ENCODE measurements at places on chromosomes 1 and 21.

- no peak for DNase-seq
Measured at GRCh38 chr1:223750730-223751570, 38.6 kb downstream of the CAPN2 start.

GRCh38 chr1:147515045-147515869 lies 26.0 kb upstream of the BCL9 start:
- DNase-seq = no peak

DNA sequence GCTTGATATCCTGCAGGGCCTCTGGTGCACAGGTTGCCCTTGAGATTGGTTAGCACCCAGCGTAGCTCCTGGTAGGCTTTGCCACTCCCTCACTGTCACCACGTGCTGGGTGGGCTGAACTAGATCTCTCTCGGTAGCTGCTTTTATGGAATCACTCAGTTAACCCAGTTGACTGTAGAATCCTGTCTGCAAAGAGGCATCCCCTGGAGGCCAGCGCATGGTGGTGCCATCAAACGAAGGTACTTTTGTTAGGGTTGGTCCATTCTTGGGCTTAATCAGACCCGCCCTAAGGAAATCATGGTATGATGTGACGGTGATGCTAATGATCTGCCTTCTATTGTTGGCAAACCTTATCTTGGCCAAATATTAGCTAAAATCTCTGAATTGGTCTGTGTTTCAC lies 153.4 kb downstream of the GALNT2 start:
- no peak for DNase-seq

DNA sequence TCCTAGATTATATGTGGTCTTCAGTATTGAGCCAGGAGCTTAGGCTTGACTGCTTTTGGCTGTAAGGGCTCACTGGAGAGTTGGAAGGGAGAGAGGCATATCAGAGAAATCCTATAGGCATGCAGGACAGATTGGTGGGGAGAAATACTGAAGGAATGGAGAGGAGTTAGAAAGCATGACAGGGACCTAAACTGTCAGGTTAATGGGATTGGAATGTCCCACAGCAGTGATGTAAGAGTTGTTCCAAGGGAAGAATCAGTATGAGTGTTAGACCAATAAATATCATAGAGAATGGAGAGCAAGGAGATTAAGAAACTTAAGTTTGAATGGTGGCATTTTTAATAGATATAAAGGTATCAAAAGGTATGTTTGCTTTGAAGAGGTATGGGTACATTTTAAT lies 39.7 kb downstream of the SLC35A3 start:
- DNase-seq = no peak

DNA sequence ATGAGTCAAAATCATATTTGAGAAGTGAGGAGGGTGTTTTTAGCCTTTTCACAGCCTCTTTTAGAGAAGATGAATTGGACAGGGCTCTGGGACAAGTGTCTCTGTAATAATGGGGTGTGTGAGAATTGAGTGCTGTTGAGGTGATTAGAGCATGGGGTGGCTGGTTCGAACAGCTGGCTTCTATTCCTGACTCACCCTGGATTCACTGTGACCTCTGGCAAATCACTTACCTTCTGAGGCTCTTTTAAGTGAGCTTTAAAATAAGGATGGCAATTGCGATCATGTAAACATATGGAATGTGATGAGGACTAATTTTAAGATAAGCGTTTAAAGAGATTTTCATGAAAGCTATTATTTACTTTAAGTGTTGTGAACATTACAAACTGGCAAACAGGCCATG lies 243.4 kb downstream of the ADGRL2 start:
- no peak for DNase-seq

- no peak for DNase-seq
Measured at GRCh38 chr21:45341779-45342178, 54.1 kb upstream of the POFUT2 start.

GRCh38 chr1:29517251-29518086 lies 281.1 kb downstream of the PTPRU start:
- no peak for DNase-seq

DNA sequence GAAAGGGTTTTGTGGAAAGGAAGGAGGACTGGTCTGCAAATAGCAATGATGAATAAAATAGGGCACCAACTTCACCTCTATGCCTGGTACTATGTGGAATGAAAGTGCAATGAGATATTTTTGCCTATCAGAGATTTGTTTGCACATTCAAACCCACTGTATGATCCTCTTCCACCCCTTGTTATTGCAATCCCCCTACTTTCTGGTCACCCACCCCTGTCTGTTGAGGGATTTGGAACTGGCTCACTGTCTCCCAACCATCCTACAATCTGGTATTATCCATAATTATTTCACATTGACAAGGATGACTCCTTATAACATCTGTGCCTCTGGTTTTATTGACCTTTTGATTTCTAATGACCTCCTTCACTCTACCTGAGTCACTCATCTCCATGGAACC lies 42.4 kb downstream of the CD55 start:
- no peak for DNase-seq

DNA sequence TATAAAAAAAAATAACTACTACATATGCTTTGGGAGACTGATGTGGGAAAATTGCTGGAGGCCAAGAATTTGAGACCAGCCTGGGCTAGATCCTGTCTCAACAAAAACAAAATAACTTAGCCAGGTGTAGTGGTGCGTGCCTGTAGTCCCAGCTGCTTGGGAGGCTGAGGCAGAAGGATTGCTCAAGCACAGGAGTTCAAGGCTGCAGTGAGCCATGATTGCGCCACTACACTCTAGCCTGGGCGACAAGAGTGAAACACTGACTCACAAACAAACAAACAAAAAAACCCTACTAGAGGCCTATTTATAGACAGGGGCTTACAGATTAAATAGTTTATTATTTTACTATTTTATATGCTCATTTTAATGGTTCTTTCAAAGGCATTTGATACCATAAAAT lies 80.0 kb downstream of the LHX4 start:
- no peak for DNase-seq

GRCh38 chr1:1259951-1260600 lies 13.6 kb upstream of the C1QTNF12 start:
- no peak for DNase-seq

DNA sequence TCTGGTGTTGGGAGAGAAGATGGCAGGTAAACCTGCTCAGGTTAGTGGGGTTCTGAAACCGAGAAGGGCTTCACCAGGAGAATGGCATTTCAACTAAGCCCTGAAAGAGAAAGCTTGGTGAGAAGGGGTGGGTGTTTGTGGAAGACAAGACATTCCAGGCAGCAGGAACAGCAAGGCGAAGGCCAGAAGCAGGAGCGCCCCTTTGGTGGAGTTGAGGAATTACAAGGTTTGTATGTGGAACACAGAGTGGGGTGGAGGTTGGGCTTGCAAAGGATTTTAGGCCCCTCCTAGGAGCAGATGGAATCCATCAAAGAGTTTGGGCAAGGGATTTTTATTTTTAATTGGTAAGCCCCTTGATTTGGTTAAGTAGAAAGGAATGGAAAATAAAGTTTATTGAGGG lies 24.8 kb upstream of the ELOA start:
- no peak for DNase-seq

DNA sequence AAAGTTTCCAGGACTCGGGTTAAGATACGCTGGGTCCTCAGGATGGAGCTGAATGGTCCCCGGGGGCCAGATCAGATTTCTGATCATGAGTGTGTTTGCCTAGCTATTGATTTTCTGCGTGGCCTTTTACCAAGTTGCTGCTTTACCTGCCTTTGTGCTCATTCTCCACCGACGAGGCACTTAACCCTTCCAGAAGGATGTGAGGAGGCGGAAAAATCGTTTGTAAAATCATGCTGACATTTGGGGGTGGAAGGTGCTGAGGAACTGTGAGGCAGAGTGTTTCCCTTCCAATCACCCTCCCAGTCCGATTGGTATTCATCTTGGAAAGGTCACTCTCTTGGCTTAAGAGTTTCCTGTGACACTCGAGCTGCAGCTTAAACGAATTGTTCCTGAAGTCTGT lies 337.1 kb upstream of the KAZN start:
- DNase-seq = no peak

DNA sequence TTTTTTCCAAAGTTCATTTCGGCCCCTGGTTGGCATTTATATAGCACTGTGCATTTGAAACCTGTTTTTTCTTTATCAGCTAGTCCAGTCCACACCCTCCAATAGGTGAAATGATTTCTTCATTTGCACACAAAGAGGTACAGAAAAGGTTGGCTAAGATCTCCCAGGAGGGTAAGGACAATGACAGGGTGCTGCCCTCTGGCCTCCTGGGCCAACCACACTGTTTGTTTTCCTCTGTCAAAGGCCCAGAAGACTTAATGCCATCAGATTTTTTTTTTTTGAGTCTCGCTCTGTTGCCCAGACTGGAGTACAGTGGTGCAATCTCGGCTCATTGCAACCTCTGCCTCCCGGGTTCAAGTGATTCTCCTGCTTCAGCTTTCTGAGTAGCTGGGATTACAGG lies 70.1 kb upstream of the EFHD2 start:
- no peak for DNase-seq

- DNase-seq = no peak
Measured at GRCh38 chr1:90396917-90397316, 320.2 kb downstream of the BARHL2 start.

GRCh38 chr1:73517603-73518191 lies 680.3 kb downstream of the LRRIQ3 start:
- no peak for DNase-seq

GRCh38 chr21:41634211-41634694 lies 126.3 kb upstream of the TMPRSS2 start:
- no peak for DNase-seq

GRCh38 chr1:44603718-44604117 lies 70.6 kb downstream of the TMEM53 start:
- no peak for DNase-seq

- DNase-seq = no peak
Measured at GRCh38 chr1:162681122-162681436, 48.8 kb downstream of the DDR2 start.

DNA sequence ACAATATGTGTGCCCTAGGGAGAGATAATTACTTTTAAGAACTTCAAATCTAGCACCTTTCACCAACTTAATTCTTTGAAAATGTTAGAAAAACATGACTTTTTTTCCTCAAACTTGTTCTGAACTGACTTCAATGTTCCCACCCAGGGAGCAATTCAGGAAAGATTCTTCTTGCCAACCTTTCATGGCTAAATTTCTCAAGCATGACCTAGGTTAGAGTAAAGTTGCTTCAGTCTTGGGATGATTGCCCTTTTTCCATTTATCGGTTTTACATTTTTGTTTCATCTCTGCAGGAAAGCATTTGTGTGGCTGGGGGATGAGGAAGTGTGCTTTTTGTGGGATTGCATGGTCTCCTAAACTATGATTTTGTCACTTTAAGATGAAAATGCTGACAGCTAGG lies 647.7 kb downstream of the LTN1 start:
- no peak for DNase-seq

DNA sequence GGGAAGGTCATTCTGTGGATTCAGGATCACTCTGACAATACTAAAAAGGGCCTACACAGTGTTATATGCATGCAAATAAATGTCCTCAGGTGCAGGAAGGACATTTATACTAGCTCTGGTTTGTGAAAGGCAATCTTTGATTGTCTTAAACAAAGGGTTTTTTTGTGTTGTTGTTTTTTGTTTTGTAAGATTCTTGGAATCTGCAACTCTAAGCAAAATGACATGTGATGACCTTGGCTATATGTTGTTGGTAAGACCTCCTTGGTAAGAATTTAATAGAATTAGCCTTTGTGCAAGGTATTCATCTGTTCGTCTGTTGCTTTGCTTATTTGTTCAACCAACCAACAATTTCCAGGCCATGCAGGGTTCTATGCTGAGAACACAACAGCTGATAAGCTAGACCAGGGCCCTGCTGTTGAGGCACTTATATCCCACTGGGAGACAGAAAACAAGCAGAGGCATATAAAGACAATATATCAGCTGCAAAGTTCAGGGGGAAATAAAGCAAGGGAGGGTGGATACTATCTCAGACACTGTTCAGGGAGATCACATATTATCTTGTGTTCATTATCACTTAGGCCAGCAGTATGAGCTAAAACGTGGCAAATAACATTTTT lies 60.3 kb downstream of the FH start:
- no peak for DNase-seq

DNA sequence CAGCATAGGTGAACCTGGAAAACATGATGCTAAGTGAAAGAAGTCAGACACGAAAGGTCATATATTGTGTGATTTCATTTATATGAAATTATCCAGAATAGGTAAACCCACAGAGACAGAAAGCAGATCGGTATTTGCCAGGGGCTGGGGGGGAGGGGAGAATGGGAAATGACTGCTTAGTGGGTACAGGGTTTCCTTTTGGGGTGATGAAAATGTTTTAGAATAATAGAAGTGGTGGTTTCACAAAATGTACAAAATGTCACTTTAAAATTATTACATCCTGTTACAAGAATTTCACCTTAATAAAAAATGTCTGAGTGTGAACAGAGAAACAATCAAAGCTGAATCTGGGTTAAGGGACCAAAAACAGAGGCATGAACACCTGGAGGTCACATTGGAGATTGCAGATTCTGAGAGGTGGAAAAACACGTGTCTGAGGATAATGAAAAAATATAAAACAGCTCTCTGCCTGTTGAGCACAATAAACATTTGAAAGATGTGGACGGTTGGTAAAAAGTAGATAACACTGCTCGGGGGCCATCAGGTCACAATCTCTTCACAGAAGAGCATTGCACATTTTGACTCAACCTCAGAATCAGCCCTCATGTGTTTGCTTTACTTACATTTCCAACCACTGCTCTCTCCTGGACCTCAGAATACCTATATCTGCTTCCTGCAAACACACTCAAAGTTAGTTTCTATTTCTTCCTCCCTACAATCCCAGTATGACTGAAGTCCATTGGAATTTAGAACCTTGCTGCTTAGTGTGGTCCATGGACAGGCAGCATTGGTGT lies 3.2 kb downstream of the SLAMF6 start:
- no peak for DNase-seq

Data from brain pericyte (primary cell).